ENCODE measurements at places on chromosomes 6 and 20. TPM values are rescaled to one million over a fixed set of nuclear protein-coding genes. Genes with fewer than 3 reads are reported as not detected.

BCL2L1 gene
- total RNA-seq: 87.9 TPM

TRIM15 gene
- 0.79 TPM for total RNA-seq

TCEA2 gene
- total RNA-seq: 18.2 TPM

ACSS1 gene
- 9.4 TPM for total RNA-seq

FAM217A gene
- total RNA-seq: not detected

TBXT gene
- total RNA-seq: not detected

TPD52L1 gene
- total RNA-seq: 5.6 TPM

MYB gene
- 15.9 TPM for total RNA-seq

DNA sequence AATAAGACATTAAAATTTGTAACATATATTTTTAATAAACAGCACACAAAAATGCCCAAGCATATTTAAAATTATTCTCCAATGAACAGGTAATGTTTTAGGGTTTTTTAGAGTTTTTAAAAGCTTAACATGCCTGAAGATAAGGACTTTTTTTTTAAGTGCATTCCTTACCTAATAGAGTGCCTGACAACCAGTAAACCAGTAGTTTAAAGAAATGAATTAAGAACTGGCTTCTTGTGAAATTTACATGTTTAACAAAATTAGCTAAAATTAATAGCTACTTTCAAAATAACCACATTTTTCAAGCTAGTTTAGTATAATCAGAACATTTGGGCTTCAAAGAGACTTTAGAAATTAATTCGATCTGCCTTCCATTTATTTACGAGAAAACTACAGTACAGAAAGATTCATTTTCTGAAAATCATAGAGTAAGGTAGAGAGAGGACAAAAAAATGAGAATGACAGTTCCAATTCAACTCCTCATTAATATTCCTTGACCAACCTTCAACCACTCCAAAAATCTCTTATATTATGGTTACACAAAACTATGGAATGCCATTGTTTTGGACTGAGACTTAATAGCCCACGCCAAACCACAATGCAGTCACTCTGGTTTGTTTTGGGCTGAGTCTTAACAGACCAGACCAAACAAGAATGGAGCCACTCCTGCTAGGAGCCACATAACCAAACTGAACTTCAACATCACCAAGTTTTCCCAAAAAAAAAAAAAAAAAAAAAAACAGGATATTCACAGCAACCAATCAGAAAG lies 5.7 kb upstream of the PLN start:
- no peak for DNase-seq

DNA sequence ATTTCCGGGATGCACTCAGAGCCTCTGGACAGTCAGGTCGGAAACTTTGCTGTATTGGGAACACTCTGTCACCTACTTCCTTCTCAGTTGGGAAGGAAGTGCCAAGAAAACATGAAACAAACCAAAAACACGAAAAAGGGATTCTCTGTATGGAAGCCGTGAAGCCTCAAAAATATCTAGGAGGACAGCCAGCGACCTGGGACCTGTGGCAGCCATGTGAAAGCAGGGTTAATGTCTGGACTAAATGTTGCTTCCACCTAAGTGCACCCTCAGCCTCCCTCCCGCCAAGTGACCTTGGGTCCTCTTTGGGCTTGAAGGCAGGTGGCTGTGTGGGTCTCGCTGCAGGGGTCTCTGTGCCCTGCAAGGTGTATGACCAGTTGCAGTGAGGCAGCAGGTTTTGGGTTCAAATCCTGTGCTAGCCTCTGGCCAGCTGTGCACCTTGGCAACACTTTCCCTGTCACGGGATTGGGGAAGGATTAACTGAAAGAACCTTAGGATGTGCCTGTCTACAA lies 851 bp downstream of the MAVS start:
- no peak for DNase-seq

GRCh38 chr20:15976047-15976736 lies 597.1 kb downstream of the KIF16B start:
- no peak for DNase-seq

DNA sequence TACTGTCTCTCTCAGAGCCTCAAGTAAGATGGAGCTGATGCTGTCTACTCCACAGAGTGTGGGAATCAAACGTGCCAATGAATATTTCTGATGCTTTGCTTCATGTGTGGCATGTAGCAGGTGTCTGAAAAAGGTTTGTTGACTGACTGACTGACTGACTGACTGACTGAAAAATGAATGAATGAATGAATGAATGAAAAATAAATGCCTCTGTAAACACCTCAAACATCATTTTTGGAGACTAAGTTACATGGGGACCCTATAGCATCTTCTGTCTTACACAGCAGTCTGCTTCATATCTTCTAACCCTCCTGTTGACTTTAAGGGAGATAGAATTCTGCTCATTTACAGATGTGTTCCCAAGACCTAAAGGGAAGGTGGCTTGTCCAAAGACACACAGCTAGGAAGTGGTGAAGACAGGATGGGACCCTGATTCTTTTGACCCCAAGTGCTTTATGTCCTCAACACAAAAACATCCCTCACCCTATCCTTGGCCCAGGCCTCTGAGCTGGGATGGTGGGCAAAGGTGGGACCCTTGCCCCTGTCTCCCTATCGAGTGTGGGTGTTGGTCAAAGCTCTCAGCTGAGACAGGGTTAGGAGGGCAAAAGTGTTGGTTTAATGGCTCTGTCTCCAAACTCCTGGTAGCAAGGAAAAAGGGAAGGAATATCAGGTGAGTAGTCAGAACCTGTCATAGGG lies 104.4 kb downstream of the TOX2 start:
- no peak for DNase-seq

DNA sequence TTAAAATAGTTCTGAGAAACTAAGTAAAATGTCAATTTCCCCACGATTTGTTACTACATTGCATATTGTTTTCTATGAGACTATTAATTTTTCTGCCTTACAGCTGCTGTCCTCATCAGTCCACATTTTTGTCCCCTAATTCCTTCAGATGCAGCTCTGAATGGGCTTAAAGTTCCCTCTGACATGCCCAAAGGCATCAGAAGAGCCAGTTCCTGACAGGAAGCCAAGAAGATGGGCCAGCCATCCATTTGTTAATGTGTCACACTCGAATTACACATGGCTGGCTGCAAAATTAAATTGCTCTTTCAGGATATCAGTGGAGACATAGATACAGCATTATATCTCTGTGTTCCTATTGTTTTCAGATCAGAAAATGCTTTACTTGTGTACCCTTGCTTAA lies 1223.0 kb downstream of the EPHA7 start:
- DNase-seq: no peak

- peak; percentile 4 for DNase-seq
Measured at GRCh38 chr6:112086744-112087135, 542 bp downstream of the TUBE1 start.

- no peak for DNase-seq
Measured at GRCh38 chr6:139330306-139330705, 38.5 kb upstream of the TXLNB start.

DNA sequence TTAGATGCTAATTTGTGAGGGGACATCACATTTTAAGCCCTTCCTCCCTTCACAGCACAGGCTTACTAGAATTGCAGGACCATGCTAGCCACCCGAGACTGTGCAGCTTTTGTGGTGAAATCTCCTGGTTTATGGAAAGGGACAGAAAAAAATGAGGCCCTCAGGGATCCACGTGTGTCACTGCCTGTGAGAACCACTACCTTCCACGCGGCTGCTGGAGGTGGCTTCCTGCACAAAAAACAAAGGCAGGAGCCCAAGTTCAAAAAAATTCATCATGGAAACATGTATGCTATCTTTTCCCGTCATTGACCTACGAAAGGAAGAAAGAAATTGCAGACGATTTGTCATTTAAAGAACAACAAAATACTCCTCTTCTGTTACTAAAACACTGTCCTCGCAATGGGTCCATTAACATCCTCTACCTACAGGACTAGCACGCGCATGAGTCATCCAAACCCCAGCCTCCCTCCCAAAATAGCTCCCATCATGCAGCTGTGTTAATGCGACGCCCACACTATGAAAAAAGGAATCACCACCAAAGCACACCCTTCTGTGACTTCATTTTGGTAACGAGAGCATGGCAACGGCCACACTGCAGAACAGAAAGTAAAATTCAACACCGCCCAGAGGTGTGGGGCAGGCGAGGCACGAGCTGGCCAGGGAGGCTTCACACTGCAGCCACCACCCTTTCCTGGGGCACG lies 45.7 kb downstream of the RAMACL start:
- peak; percentile 56 for DNase-seq

DNA sequence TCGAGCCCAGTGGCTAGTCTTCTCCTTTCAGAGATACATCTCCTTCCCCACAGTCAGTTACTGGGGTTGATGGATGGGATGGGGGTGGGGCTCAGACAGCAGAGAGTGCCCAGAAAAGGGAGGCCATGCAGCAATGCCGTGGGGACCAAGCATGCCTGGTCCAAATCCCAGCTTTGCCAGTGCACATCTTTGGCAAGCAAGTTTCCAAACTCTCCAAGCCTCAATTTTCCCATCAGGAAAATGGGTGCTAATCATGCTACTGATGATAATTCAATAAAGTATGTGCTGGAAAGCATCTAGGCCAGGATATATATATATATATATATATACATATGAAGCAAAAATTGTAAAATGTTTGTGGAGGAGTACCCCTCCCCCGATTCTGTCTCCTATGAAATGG lies 78.9 kb downstream of the CD40 start:
- no peak for DNase-seq

DNA sequence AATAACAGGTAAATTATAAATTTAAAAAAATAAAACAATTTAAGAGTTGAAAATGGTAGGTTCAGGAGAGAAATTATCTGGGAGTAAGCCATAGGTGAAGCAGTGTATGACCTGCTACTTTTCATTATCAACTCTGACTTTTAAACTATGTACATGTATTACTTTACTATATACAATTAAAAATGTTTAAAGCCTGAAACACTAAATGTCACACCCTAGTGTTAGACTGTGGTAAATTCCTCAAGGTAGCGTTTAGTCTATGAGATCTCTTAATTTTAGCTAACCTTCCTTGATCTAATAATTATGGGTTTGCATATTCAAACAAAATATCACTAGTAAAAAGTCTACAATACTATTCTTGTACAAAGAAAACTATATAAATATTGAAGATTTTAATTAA lies 22.3 kb upstream of the TBC1D32 start:
- DNase-seq: no peak

DNA sequence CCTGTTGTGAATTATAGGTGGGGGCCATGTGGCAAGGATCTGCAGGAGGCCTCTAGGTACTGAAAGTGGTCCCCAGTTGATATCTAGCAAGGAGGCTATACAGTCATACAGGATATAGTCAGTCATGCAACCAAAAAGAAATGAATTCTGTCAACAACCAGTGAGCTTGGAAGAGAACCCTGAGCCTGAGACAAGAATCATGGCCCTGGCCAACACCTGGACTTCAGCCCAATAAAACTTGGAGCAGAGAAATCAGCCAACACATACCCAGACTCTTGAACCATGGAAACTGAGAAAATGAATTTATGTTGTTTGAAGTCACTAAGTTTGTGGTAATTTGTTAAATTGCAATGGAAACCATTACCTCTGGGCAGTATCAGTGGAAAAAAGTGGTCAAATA lies 370.2 kb downstream of the KIF16B start:
- DNase-seq: no peak

DNA sequence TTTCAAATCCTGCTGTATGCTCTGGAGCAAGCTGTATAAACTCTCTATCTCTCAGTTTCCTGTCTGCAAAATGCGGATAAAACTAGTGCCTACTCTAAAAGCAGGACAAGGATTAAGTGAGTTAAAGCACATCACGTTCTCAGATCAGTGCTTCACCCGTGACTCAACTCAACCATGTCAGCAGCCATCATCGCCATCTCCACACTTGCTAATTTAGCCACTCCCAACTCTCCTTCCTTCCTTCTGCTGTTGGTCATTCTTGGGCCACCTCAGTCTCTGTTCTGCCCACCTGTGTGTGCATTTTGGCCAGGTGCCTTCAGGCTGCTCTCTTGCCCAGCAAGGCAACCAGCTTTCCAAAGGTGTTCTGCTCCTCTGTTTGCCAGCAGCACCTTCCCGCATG lies 260.0 kb upstream of the CDYL start:
- DNase-seq: no peak

- DNase-seq: no peak
Measured at GRCh38 chr6:166567107-166567506, 19.4 kb downstream of the RAMACL start.

GRCh38 chr6:3014675-3015066 lies 15.0 kb downstream of the NQO2 start:
- DNase-seq: no peak

- no peak for DNase-seq
Measured at GRCh38 chr6:30206152-30206551, 7.1 kb downstream of the TRIM26 start.

DNA sequence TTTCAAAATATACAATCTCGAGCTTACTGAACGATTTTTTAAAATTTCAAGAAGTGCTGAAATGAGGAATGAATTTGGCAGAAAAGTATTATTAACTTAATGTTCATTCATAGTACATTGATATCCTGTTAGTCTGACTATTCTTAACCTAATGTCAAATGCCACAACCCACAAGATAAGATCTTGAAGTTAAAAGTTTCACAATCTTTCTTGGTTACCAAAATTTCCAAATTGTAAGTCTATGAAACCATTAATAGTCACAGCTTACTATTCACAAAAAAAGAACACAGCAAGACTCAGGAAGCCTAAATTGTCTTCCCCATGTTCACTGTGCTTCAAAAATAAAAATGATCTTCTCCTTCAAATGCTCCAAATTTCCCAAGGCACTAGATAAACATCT lies 71.3 kb downstream of the HACE1 start:
- DNase-seq: no peak

DNA sequence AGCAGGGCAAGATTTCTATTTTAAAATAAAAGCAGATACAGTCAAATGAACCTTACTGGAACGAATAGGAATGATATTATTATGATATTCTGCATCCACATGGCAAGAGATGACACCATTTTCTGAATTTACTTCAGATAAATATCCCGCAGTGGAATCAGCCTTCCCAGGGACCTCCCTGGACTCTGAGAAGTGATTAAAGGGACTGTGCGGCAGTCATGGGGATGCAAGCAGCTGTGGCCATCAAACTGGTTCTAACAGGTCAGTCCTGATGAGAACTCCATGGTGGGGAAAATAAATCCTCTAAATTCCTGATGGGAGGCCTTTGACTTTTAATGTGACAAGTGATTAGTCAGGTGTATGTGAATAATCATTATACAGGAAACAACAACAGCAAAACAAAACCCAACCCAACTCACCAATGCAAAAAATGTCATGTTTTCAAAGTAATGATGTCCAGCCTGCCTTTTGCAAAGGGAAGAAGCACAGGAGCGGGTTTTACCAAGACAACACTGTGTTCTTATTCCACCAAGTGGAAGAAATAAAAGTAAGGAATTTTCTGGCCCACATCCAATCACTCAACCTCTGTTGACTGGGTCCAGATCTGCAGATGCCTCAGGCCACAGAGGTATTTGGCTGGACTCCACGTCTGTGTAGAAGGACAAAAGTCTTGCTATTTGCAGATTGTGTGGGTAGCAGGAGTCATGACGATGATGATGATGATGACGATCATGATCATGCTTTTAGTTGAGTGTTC lies 61.9 kb upstream of the CITED2 start:
- no peak for DNase-seq

- peak; percentile 31 for DNase-seq
Measured at GRCh38 chr20:64131406-64131805, 24.0 kb upstream of the NPBWR2 start.

- no peak for DNase-seq
Measured at GRCh38 chr6:104653781-104654180, 205.9 kb downstream of the HACE1 start.

All from activated naive CD4-positive, alpha-beta T cell treated with anti-CD3 and anti-CD28 coated beads for 36 hours (primary cell).